ENCODE measurements at places on chromosomes 5 and 9. TPM values are rescaled to one million over a fixed set of nuclear protein-coding genes. Genes with fewer than 3 reads are reported as not detected.

- H3K4me1 ChIP-seq = no peaks in the 10 kb centered on the region
- no peaks in the 10 kb centered on the region for H3K27me3 ChIP-seq
- DNase-seq = no peak
- no peak overlapping the region for H3K4me3 ChIP-seq
- no peak overlapping the region for H3K27ac ChIP-seq
Observed at GRCh38 chr9:9874270-9874669, 738.5 kb downstream of the PTPRD start.

GRCh38 chr5:107915176-107915812 lies 244.6 kb upstream of the EFNA5 start:
- H3K27me3 ChIP-seq = no peaks in the 10 kb centered on the region
- H3K4me1 ChIP-seq = peaks cover 5% of the 10 kb centered on the region
- H3K36me3 ChIP-seq = no peaks in the 10 kb centered on the region
- H3K4me3 ChIP-seq = no peak overlapping the region
- no peak overlapping the region for H3K27ac ChIP-seq
- DNase-seq = no peak

DNA sequence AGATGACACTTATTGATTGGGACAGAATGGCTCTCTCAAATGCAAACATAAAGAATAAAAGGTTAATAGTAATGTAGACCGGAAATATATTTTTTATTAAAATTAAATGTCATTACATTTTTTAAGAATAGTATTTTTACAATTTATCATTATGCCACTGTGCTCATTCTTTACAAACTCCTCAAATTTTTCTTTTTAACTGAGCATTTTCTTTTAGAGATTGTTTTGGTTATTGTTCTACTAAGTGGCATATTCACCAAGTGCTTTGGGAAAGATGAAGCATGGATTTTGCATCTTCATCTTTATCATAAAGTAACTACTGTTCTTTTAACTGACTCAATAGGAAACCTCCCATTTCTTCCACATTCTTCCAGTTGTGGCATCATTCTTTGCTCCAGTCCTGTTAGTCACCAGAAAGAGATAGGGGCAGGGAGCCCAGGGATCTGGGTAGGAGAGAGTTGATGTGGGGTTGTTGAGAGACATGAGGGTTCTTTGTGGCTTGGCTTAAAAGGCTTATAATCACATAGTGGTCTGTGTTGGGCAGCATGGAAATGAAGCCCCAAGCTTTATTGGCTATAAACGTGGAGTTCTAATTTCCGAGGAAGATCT lies 69.8 kb downstream of the SYK start:
- no peak overlapping the region for H3K27ac ChIP-seq
- no peak overlapping the region for H3K4me3 ChIP-seq
- H3K4me1 ChIP-seq = no peaks in the 10 kb centered on the region
- H3K27me3 ChIP-seq = no peaks in the 10 kb centered on the region
- no peaks in the 10 kb centered on the region for H3K36me3 ChIP-seq

DNA sequence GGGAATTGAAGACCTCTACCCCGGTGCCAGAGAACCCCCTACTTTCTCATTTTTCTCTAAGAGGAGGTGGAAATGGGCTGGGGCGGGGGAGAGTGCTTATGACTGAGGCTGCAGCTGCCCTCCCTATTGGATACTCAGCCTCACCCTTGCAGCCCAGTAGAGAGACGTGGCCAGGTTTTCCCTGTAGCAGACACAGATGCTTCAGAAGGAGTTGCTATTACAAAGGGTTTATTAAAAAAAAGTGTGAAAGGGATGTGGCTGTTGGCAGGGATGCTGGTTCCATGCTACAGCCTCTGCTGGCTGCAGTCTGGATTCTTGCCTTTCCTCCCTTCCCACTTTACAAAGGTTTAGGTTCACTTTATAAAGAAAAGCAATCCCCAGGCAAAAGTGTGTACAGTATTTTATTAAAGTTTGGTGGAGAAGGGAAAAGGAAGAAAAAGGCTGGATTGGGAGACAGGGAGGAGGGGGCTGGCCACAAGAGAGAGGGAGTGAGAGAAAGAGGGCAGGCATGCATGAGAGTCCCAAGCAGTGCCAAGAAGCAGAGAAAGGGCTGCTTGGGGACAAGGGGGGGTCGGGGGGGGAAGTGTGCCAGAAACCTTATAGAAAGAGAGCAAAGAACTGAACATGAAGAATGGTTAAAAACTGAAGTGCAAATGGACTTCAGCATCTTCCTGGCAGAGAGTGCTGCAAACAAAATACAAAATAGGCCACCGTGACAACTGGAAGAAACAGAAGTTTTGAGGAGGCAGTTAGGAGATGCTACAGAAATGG lies 29.5 kb upstream of the NFIB start:
- no peaks in the 10 kb centered on the region for H3K27me3 ChIP-seq
- DNase-seq = no peak
- no peaks in the 10 kb centered on the region for H3K4me1 ChIP-seq
- no peak overlapping the region for H3K27ac ChIP-seq
- no peak overlapping the region for H3K4me3 ChIP-seq
- no peaks in the 10 kb centered on the region for H3K36me3 ChIP-seq

GMCL2 gene
- not detected for total RNA-seq

DNA sequence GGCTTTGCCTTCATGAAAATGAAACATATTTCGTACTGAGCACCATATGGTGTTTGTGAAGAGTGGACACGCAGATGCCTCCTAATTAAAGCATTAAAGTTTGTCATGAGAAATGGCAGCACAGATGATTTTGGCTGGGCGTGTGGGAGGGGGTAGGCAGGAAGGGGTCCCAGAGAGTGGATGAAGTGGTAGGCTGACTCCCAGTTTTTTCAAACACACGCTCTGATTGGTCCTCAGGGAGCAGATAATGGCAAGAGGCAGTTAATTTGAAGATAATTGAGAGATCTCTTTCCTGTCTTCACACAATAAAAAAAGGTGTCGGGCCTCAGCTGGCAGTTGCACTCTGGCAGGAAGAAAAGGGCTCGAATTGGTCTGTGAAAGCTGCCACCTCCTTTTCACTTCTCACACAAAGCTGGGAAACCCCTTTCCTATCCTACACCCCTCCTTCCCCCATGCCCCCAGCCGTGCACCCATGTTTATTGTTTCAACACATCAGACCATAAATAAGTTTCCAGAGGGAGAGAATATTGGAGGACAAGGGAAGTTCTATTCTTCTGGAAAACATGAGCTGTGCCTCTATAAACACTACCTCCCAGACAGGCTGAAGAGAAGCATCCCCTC lies 429.6 kb downstream of the ARHGEF28 start:
- H3K27ac ChIP-seq = no peak overlapping the region
- H3K4me3 ChIP-seq = no peak overlapping the region
- DNase-seq = no peak
- no peaks in the 10 kb centered on the region for H3K36me3 ChIP-seq
- H3K27me3 ChIP-seq = no peaks in the 10 kb centered on the region

Measured in SJCRH30 (cell line).